ENCODE measurements at places on chromosomes 4 and X. TPM values are rescaled to one million over a fixed set of nuclear protein-coding genes. Genes with fewer than 3 reads are reported as not detected.
A peak's percentile ranks its signal among the peaks of the same experiment; 100 is the strongest.

MND1 gene
- total RNA-seq, result not detected

DNA sequence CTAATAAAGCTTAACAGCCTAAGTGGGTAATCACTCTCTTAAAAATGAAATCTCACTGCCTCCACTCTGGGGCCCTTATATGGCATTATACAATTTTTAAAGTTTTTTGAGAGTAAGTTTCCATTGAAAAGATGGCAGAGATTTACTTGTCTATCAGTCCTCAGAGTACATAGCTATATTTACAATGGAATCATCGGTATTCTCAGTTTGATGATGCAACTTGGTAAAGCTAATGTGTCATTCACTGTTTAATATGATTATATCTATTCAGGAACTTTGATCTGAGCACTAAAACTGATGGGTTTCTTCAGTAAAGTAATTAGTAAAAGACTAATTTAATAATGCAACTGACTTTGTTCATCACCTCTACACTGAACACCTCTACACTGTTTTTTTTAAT lies 51.6 kb downstream of the CT47B1 start:
- no peak for DNase-seq

DNA sequence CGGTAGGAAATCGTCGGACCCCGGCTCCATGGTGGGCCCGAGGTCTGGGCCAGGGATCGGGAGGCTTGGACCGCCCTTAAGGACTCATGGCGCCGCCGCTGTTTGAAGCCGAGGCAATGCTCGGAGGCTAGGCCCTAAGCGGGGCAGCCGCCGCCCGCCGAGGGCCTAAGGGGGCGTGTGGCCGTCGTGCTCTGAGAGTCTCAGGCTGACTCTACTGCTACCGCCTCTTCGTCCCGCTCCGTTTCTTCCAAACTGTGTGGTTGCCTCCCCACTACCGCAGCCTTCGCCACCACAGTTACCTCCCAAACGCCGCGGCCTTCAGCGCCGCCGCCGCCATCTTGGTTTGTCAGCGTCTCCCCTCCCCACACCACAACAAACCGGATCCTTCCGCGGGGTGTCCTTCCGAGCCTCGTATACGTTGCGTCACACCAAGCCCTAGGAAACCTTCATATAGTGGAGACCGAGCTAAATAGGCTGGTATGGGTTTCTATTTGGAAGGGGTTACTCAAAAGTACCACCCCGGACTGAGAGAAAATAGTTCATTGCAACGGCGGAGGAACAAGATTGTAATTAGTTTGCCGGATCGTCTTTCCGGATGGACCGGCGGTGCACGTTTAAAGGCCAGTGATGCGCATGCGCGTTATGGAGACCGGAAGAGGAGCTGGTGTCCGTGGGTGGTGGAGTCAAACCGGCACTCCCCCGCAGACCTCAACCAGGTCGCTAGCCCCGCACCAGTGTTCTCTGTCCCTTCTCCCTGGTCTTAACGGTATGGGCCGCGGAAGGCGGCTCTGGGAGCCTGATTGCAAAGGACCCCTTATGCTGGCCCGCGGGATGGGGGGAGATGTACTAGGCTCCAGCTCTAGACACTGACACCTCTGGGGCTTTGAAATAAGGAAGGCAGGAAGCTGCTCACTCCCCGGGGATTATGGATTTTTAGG lies at the start of gene KDM5C:
Gene KDM5C, minus strand, starts transcription at position 348 of the 938 bp plus-strand sequence. Its CDS starts 318 bp downstream, at position 30.
- DNase-seq, result peak; percentile 96

DNA sequence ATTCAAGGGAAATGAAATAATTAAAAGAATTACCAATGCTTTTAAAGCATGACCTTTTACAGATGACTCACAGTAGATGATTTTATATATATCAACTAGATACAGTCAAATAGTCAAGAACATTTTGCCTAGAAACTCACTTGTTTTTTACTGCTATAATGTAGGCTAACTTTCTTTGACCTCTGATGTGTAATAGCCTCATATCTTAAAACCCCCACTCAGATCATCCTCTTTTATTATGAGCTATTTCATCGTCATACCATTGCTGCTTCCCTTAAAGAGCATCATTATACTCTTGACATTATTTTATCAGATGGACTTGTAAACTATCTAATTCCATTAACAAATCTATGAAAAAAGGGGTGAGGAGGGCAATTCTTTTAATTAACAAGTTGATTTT lies 355.9 kb upstream of the AGA start:
- no peak for DNase-seq

SHROOM3 gene
- total RNA-seq, result not detected

PPP1R2C gene
- not detected for total RNA-seq

GRCh38 chrX:121052122-121052521 lies 4.7 kb downstream of the GLUD2 start:
- DNase-seq, result no peak

DNA sequence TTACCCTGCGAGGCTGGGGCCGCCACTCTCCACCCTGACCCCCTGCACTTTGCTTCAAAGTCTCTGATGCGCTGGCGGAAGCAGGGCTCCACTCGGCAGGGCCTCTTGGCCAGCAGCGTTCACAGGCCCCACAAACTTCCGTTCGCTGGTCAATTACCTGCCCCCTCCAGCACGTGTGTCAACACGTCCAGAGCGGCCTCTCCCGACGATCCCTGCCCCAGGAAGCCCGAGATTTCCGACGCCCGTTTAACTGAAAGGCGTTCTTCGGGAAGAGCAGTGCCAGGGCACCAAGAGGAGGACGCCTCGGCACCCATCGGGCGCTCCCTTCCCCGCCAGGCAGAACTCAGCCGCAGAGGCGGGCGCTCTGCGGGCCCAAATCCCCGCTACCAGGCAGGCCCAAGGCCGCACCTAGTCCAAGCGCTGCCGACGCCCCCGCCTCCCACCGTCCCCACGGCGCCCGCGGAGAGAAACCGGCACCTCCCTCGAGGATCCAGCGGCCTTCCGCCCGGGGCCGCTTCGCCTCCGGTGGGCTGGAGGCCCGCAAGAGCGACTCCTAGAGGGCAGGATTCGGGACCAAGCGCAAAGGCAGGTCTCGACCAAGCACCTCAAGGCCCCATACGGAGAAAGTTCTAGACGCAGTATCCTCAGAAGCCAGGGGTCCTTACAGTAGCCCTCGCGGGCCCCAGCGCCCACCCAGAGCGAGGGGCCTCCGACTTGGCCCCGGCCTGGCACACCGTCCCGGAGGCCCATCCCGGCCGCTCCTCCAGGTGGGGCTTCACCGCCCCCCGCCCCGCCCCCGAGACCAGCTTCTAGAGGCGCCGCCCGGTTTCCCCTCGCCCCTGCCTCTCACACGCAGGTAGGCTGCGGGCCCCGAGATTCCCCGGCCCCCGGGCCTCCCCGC lies 586 bp downstream of the BCAP31 start:
- peak; percentile 60 for DNase-seq

DNA sequence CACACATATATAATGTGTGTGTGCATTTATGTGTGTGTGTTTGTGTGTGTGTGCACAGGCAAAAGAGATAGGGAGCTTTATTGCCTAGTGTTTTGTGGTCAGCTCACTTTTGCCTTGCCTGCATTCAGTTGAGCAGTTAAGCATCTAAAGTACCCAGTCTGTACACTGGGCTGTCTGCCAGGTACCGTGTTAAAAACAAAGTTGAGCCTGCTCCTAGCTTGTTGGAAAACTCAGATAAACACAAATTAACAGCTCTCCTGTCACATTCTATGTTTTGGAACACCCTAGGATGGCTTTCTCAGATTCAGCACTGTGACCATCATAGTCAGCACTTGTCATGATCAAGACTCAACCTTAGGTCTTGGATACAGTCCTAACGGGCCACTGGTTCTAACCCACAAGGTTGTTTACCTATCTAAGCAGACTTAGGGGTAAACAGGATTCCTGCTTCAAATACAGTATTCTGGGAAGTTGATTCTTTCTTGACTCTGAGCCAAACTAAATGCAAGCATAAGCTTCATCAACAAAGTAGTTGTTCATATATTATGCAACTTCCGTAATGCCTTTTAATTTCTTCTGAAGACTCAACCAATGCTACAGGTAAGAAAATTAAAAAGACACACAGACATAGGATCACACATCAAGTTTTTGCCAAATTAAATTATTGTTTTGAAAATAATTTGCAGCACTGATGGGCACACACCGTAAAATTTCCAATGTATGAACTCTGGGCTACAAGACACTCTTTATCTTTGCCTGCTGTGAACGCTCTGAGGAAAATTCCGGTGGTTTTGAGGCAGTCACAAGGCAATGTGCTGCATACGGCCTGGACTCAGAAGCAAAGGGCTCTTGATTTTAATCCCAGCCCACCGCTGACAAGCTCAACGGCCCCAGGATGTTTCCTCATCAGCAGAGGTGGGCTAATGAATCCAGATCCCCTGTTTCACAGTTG lies 11.3 kb upstream of the CD99 start:
- DNase-seq, result no peak

GRCh38 chr4:6227412-6228157 lies 27.2 kb upstream of the JAKMIP1 start:
- DNase-seq, result no peak

DNA sequence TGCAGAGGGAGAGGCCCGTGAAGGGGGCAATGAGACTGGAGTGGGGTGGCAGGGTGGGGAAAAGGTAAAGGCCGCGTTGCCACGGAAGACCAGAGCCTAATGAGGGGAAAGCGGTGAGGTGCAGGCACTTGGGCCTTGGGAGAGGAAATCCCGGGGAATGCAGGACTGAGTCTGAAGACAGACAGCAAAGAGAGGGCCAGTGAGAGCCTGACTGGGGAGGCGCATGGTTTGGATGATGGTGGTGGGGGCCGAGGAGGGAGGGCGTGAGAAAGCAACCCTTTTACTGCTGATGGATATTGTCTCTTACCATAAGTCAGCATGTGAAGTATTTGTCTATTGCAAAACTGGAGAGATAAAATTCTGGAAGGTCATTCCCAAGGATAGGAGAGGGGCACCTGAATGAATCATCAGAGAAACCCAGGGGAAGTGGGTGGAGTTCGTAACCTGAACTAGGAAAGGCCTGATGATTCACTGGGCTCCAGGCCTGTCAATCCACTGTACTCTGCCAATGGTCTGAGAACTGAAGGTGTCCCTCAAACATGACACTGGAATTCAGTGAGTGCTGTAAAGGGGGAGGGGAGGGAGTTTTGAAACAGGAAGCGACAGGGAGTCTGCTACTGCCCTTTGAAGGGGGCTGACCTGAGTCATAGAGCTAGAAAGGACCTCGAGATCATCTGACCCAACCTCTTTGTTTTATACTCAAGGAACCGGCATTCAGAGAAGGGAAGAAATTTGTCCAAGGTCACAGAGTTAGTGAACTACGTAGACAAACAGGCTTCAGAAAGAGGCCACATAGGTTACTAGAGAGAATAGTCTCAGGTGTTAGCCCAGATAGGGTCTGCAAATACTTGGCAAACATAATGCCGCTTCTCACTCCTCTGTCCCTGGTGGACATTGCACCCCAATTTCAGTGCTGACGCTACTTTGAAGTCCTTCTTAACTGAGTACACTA lies 52.2 kb downstream of the NALF2 start:
- DNase-seq, result no peak

TRIML2 gene
- total RNA-seq, result not detected

GRCh38 chr4:182555997-182556418 lies 312.8 kb downstream of the TENM3 start:
- DNase-seq, result no peak

- no peak for DNase-seq
Measured at GRCh38 chrX:46695491-46695890, 63.4 kb downstream of the SLC9A7 start.

GRCh38 chr4:73127839-73128453 lies 58.4 kb upstream of the COX18 start:
- peak; percentile 8 for DNase-seq

GRCh38 chr4:122300776-122301175 lies 78.0 kb upstream of the ADAD1 start:
- DNase-seq, result no peak

DNA sequence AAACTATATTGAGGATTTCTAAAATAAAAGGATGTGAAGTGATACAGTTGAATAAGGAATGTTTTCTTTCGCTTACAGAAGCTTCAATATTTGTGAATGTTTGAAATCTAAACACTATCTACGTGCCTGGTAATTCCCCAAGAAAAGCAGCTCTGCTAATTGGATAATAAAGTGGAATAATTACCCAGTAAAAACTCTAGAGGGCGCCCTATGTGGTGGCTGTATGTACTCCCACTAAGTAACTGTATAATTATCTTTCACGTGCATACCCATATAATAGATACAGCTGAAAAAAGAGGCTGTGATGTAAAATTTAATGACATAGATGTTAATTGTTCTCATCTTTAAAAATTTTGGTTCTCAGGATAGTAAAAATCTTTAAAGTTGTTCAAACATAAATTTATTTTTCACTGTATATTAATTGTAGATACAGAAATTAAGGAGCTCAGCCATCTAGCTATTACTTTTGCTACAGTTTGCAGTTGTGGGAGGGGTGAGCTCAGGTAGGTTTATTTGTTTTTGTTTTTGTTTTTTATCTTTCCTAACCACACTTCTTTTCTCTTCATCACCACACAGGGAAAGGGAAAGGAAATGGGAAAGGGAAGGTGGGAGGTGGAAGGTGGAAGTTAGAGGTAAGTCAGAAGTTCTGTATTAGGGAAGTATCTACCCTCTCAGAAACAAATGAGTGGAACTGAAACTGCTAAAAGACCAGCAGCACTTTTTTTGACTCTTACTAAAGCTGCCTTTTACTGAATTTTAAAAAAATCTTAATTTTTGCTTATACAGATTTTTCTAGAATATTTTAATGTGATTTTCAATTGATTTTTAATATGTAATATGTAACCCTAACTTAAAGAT lies 151.7 kb upstream of the RPS6KA6 start:
- DNase-seq, result peak; percentile 6

IL15 gene
- 6.1 TPM for total RNA-seq

GLOD5 gene
- not detected for total RNA-seq

FAM9C gene
- total RNA-seq, result not detected

- DNase-seq, result no peak
Measured at GRCh38 chr4:54574500-54574899, 83.3 kb upstream of the KIT start.

- no peak for DNase-seq
Measured at GRCh38 chr4:83405844-83406816, 49.5 kb downstream of the HELQ start.

IGFBP7 gene
- not detected for total RNA-seq

RASL11B gene
- not detected for total RNA-seq

MAGEA1 gene
- total RNA-seq, result not detected

PNMA6F gene
- not detected for total RNA-seq

FDCSP gene
- not detected for total RNA-seq

USP26 gene
- total RNA-seq, result not detected

TAF7L gene
- total RNA-seq, result not detected

DNA sequence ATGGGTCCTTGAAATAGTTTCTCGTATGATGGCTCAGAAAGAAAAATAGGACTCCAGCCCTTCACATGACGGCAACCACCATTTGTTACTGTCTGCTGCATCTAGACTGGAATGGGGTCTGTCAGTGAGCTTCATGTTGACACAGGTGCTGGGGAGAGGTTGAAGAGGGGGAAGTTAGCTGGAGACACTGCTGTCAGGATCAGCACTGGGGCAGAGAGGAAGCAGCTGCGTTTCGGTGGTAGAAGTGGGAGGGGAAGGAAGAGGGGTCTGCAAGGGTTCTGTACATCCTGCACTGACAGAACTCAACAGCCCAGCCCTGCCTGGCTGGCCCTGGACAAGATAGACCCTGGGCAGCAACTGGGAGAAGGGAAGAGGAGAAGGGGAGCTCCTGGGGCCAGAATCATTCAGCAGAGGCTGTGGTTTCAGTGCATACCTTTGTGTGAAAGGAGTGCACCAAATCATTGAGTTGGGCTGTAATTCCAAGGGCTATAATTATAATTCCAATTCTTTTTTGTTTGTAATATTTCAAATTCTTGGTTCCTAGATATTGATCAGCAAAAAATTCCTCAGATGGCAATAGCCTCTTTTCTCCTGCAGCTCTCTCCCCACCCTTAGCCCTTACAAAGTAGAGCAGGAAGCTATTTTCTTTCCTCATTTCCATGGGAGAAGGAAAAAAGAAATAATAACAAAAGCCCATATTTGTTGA lies 119.4 kb upstream of the C1GALT1C1 start:
- no peak for DNase-seq

- peak; percentile 53 for DNase-seq
Measured at GRCh38 chr4:118981839-118982381, 93.3 kb downstream of the SYNPO2 start.

QRFPR gene
- total RNA-seq, result not detected

Data from CD4-positive, alpha-beta memory T cell (primary cell).